ENCODE measurements at places on chromosomes 4 and X. TPM values are rescaled to one million over a fixed set of nuclear protein-coding genes. Genes with fewer than 3 reads are reported as not detected.

GUCY1A1 gene
- under 0.01 TPM for total RNA-seq

SLC34A2 gene
- total RNA-seq, result not detected

CTAG1A gene
- total RNA-seq, result not detected

FUNDC2 gene
- 45.9 TPM for total RNA-seq

FHDC1 gene
- total RNA-seq, result 0.20 TPM

SPANXN4 gene
- total RNA-seq, result not detected

CCNA2 gene
- total RNA-seq, result 55.5 TPM

TLR1 gene
- 0.73 TPM for total RNA-seq

TCEAL6 gene
- not detected for total RNA-seq

F9 gene
- total RNA-seq, result under 0.01 TPM

SRPX2 gene
- 78.2 TPM for total RNA-seq

DGKQ gene
- total RNA-seq, result 9.9 TPM

MXD4 gene
- total RNA-seq, result 45.2 TPM

SSX4B gene
- total RNA-seq, result not detected

HSD17B13 gene
- total RNA-seq, result not detected

VEGFD gene
- 1.1 TPM for total RNA-seq

MXRA5 gene
- under 0.01 TPM for total RNA-seq

TDO2 gene
- not detected for total RNA-seq

ETNPPL gene
- total RNA-seq, result not detected

MAGEC2 gene
- total RNA-seq, result not detected

PARM1 gene
- 0.20 TPM for total RNA-seq

AP1S2 gene
- total RNA-seq, result 17.6 TPM

SSX2B gene
- not detected for total RNA-seq

CT45A10 gene
- total RNA-seq, result not detected

STPG2 gene
- not detected for total RNA-seq

FAM9A gene
- total RNA-seq, result not detected

BTC gene
- under 0.01 TPM for total RNA-seq

PASD1 gene
- not detected for total RNA-seq

DAPP1 gene
- not detected for total RNA-seq

USP17L10 gene
- total RNA-seq, result not detected

NMU gene
- total RNA-seq, result not detected

GPR119 gene
- not detected for total RNA-seq

PAK3 gene
- total RNA-seq, result under 0.01 TPM

CISD2 gene
- total RNA-seq, result 20.2 TPM

ADAM29 gene
- total RNA-seq, result not detected

FMR1NB gene
- not detected for total RNA-seq

JCHAIN gene
- total RNA-seq, result not detected

SPANXC gene
- total RNA-seq, result not detected

ITM2A gene
- total RNA-seq, result 0.98 TPM
